ENCODE measurements at places on chromosomes 6 and 20.

- DNase-seq = no peak
Observed at GRCh38 chr6:17957498-17957897, 29.9 kb downstream of the KIF13A start.

DNA sequence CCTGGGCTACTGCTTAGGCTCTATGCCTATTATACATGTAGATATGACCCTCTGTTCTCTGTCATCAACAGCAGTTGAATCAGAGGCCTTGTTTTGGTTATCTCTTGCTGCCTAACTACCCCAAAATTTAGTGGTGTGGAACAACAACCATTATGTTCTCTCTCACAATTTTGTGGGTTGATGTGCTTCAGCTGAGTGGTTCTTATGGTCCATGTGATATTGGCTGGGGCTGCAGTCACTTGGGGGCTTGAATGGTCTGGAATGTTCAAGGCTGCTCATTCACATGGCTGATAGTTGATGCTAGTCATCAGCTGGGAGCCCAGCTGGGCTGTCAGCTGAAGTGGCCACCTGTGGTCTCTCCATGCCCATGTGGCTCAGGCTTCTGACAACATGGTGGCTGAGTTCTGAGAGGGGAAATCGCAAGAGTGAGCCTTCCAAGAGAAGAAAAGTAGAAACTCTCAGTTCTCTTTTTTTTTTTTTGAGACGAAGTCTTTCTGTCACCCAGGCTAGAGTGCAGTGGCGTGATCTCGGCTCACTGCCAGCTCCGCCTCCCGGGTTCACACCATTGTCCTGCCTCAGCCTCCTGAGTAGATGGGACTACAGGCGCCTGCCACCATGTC is 47.8 kb downstream of the SHLD1 start:
- no peak for DNase-seq

DNA sequence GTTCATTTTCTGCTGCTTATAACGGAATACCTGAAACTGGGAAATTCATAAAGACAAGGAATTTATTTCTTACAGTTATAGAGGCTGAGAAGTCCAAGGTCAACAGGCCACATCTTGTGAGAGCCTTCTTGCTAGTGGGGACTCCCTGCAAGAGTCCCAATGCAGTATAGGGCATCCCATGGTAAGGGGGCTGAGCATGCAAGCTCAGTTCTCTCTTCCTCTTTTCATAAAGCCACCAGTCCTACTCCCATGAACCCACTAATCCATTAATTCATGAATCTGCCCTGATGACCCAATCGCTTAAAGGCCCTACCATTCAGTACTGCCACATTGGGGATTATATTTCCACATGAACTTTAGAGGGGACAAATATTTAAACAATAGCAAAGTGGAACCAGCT is 26.5 kb downstream of the CYB5R4 start:
- DNase-seq = no peak

DNA sequence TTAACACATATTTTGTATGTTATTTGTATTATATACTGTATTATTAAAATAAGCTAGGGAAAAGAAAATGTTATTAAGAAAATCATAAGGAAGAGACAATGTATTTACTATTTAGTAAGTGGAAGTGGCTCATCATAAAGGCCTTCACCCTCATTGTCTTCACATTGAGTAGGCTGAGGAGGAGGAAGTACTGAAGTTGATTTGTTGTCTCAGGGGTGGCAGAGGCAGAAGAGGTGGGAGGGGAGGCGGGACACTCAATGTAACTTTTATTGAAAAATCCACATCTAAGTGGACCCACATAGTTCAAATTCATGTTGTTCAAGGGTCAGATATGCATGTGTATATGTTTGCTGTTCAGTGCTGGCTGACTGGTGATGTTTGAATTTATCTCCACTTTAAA is 210.2 kb upstream of the CITED2 start:
- no peak for DNase-seq

GRCh38 chr20:54419531-54419930 is 55.9 kb upstream of the DOK5 start:
- no peak for DNase-seq

- no peak for DNase-seq
Observed at GRCh38 chr6:118708055-118708454, 56.7 kb upstream of the CEP85L start.

DNA sequence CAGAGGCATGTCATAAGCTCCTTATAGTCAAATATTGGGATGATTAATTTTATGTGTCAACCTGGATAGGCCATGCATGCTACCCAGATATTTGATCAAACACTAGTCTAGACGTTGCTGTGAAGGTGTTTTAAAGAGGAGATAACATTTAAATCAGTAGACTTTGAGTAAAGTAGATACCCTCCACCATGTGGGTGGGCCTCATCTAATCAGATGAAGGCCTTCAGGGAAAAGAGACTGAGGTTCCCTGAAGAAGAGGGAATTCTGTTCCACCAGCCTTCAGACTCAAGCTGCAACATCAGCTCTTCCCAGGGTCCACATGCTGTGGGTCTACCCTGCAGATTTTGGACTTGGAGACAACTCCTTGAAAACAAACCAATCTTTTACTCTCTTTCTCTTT is 11.4 kb upstream of the NEDD9 start:
- DNase-seq = no peak

GRCh38 chr6:5869676-5870075 is 137.0 kb downstream of the NRN1 start:
- DNase-seq = no peak

DNA sequence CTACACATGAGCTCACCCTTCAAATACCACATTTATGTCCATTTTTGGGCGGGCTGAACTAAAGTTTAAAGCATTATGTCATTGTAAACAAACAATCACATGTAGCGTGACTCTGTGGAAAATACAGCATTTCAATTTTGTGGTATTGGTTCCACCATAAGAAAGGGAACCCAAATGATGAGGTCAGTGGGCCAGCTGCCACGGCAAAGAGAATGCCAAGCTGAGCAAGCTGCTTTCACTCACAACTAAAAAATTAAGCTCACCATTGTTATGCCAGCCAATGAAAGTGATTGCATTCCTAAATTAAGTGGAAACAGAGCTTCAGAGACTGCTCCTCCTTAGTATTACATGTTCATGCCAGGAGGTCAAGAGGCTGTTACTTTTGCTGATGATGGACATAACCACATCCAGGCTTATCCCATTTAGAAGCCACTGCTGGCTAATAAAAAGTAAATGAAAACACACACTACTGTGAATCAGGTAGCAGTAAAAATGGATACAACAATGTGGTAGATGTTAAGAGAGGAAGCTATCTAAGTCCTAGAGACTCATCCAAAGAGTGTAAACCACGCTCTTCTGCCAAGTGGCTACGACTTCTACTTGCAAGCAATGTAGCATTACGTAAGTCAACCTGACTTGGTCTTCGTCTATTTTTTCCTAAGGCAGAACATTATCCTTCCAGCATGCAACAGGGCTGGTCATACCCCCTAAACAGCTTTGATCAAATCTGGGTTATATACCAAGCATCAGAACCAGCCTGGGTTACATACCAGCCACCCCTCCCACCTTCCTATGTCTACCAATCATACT is 164.8 kb downstream of the BACH2 start:
- no peak for DNase-seq

GRCh38 chr20:58688840-58689239 is 3.8 kb upstream of the NPEPL1 start:
- DNase-seq = no peak

DNA sequence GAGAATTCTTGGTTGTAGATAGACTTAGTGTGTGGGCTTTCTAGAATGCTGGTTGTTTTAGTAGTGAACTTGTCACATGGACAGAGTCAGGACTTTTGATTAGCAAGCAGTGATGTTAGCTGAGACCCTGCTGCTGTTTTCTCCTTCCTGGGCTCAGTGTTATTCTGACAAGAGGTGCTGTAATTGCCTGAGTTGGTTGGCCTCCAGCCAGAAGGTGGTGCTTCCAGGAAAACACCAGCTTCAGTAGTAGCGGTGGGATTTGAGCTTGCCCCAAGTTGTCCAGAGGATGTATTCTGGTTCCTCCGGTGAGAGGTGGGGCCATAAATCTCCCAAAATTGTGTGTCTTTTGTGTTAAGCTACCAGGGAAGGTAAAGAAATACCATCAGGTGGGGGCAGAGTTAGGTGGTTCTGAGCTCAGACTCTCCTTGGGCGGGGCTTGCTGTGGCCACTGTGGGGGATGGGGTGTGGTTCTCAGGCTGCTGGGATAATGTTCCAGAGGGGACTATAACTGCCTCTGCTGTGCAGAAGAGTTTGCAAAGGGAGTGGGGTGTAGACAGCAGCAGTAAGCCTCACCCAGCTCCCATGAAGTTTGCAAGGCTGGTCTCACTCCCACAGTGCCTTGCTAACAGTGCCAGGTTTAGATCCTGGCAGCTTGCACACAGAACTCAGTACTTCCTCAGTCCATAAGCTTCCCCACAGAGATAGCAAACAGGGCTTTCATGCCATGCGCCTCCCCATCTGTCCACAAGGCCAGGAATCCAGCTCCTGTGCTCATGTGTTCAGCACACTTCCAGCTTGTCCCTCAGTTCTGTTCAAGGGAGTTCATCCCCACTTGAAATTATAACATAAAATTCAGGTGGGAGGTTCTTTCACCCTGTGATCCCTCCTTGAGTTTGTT is 278.4 kb upstream of the PTCHD4 start:
- no peak for DNase-seq

- DNase-seq = no peak
Observed at GRCh38 chr6:13165502-13166172, 162.7 kb downstream of the TBC1D7 start.

DNA sequence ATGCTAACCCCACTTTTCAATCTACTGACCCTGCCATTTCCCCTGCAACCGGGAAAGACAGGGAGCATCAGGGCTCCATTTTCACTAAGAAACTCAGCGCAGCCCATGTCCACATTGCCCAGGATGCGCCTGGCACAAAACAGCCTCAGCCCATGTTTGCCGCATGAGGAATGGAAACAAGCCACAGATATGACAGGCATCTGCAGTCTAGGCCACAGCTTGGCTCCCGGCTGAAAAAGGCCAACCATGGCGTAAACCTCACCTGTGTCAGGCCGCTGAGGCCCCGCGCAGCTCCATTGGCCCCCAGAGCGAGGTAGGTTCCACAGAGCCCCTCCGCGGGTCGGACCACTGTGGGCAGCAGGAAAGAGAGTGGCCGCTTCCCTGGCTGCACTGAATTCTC is 21.7 kb downstream of the GGT7 start:
- DNase-seq = no peak

DNA sequence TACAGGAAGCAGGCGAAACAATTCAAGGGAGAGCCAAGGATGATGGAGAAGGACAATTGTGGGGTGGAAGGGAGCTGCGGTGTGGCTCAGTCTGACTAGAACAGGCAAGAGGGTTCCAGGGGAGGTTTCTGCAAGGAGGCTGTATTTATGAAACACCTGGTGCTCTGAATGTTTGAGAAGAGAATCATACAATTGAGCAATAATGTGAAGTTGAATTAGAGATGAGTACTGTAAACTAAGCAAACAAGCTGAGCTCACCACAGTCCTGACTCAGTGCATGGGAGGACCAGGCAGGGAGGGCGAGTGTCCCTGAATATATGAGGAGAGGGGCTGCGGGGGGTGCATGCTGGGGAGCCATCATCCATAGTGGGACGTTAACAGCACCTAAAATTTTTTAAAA is 279.7 kb downstream of the KIF16B start:
- DNase-seq = no peak

- no peak for DNase-seq
Observed at GRCh38 chr20:19457611-19458010, 245.2 kb downstream of the SLC24A3 start.

GRCh38 chr6:145784683-145785082 is 29.9 kb downstream of the FBXO30 start:
- no peak for DNase-seq

GRCh38 chr6:17700421-17701416 is 6.0 kb downstream of the NUP153 start:
- DNase-seq = no peak

- DNase-seq = no peak
Observed at GRCh38 chr6:30267423-30267822, 54.2 kb upstream of the TRIM26 start.

DNA sequence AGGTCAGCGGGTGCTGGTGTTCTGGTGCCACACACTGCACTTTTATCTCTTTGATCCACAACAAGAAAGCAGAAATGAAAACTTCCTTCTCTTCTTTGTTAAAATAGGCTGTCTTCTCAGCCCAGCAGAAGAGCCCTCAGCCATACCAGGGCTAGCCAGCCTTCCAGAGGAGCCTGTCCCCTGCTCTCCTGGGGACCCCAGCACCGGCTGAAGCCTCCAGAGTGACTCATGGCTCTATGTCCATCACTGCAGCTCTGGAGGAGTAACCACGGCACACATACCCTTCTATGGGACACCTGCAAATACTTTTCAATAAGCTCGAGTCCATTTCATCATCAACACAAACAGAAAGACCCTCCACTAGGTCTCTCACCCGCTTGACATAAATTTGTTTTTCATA is 135.6 kb upstream of the CST7 start:
- DNase-seq = no peak

DNA sequence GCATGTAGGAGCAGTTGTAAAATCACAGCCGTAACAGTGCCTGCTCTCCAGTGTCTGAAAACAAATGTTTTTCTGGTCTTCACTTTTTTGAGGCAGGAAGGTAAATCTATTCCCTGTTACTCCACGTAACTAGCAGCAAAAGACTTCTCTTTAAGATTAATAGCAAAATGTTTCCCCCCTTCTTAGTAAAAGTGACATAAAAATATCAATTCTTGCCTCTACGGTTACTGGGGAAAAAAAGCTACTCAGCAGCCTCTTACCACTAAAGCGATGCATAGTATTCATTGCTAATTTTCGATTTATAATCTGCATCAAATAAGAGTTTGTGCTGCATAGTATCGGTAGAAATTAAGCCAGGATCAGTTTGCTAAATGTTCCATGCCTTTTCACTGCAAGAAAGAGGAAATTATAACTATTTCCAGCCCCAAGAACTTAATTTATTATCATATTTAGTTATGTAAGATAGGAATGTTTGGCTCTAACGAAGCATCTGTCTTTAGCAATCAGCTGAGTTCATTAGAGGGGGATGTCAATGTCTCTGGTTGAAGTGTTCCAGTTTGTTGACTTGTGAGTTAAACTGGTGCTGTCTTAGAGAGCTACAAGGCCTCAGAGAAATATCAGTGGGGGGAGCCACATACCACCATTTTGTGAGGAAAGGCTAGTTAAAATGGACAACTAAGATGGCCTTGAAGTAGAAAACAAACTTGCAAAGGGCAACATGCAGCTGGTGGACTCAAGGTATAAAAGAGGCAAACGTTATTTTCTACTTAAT is 617 bp upstream of the TSPYL1 start:
- no peak for DNase-seq

GRCh38 chr6:165511807-165512206 is 151.2 kb downstream of the PDE10A start:
- no peak for DNase-seq
